ENCODE measurements at places on chromosomes 16 and 17.

- no peak for DNase-seq
Observed at GRCh38 chr17:64686705-64687104, 24.6 kb upstream of the SMURF2 start.

DNA sequence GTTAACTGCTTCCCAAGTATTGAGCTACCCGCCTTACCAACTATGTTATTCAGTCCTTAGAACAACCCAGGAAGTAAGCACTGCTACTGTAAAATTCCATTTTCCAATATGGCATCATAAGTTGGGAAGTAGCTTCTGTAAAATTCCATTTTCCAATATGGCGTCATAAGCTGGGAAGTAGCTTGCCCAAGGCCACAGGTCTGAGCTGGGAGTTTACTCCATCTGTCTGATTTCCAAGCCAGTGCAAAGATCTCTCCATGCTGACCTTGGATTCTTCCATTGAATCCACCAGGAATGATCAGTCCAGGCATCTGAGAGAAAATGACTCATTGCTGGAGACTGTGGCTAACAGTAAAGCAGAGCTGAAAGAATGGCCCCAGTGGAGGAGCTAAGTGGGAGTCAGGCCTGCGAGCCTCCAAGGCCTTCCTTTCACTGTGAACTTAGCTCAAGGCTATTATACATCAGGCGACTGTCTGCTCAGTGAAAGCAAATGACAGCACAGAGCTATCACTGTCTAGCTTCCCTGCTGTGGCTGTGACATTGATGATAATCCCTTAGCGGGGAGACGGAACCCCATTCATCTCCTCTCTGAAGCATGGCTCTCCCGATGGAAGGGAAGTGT lies 430.4 kb downstream of the HAPSTR1 start:
- no peak for DNase-seq

GRCh38 chr16:52453644-52454043 lies 93.3 kb downstream of the TOX3 start:
- no peak for DNase-seq

DNA sequence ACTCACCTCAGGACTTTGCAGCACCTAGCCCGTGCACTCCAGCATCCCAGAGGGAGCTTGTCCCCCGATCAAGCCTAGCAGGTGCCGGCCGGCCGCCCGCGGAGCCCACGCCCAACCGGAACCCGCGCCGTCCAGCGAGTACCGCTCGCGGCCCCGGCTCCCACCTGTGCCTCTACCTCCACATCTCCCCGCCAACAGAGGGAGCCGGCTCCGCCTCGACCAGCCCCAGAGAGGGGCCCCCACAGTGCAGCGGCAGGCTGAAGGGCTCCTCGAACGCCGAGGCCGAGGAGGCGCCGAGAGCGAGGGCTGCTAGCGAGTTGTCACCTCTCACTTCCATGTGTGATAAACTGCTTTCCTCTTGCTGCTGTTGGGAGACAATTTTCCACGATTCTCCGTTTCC lies 41.1 kb upstream of the DHRS7B start:
- DNase-seq = no peak

DNA sequence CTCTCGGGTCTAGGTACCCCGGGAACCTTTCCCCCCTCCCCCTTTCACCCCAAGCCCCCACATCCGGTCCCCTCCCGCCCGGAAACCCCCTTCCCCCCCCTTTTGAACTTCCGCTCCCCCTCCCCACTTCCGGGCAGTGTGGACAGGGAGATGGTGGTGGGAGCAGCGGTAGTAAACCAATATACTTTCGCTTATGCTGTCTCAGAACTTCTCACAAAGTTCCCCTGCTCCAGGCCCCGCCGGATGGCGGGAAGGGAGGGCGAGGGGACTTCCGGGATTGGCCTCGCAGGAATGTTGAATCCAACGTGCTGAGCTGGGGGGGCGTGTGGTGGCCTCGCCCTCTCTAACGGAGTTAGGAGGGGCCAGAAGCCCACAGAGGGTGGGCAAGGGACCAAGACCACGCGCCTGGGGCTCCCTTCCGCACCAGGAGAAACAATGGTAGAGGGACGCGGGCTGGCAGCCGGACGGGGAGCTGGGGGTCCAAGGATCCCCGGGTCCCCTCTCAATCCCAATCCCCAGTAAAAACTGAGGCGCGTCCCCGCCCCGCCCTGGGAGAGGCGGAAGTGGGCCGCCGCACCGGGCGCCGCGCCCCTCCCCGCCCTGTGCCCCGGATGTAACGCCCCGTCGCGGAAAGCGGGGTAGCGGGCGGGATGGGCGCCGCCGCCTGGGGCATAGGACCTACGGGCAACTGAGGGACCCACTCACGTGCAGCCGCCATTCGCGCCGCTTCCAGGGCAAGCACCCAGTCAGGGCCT lies 742 bp downstream of the PFN1 start:
- no peak for DNase-seq

- no peak for DNase-seq
Observed at GRCh38 chr16:31452631-31453106, 6.6 kb upstream of the ARMC5 start.

DNA sequence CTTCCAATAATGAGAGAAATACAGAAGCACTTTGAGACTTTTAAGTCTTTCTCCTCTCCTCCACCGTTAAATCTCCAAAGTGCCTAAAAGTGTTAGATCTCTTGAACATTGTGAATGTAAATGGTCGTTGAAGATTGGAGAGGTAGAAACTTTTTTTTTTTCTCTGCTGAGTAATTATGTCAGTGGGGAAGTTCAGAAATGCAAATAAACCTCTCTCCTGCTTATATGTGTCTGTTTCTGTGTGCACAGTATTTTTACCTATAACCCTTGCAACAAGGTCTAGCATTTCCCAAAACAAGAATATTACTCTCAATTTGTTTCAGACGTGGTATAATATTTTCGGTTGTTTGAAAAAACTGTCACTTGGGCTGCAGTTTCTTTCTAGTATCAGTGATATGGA lies 833.6 kb upstream of the CDH8 start:
- DNase-seq = no peak

DNA sequence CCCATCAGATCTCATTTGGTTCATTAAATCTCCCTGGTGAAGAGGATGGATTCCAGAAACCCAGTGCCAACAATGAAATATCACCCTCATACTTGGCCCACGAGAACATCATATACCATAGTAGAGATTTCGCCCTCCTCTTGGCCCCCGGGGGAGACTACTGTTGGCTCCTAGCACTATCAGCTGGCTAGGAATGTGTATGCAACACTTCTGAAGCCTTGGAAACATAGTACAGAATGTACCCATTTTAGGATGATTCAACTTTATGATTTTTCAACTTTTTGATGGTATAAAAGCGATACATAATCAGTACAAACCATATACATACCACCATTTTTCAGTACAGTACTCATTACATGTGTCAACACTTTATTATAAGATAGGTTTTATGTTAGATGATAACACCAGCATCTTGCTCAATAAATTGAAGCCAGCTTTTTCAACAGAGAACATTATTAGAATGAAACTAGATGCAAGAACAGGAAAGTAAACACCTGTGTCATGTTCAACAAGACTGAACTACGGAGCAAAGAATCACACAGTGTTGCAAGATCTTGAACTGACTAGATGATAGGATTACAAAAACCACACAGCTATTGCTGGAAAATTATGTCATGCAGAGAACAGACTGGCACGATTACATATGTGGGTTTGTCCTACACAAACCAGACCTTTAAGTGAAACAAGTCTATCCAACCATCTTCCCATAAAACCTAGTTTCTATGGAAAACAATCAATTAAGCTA lies 17.2 kb downstream of the RSL1D1 start:
- no peak for DNase-seq

GRCh38 chr16:29737713-29738112 lies 8.1 kb downstream of the C16orf54 start:
- DNase-seq = no peak

DNA sequence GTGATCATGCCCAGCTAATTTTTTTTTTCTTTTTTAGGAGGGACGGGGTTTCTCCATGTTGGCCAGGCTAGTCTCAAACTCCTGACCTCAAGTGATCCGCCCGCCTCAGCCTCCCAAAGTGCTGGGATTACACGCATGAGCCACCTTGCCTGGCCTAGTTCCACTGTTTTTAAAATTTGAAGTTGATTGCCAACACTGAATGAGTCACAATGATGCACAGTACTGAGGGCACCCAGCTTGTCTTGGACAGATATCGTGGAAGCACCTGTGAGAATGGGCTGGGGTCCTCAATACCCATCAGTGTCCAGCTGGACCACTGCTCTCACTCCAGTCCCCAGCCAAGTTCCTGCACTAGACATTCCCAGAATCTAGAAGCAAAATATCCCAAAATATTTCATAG lies 2.5 kb downstream of the KNOP1 start:
- no peak for DNase-seq

DNA sequence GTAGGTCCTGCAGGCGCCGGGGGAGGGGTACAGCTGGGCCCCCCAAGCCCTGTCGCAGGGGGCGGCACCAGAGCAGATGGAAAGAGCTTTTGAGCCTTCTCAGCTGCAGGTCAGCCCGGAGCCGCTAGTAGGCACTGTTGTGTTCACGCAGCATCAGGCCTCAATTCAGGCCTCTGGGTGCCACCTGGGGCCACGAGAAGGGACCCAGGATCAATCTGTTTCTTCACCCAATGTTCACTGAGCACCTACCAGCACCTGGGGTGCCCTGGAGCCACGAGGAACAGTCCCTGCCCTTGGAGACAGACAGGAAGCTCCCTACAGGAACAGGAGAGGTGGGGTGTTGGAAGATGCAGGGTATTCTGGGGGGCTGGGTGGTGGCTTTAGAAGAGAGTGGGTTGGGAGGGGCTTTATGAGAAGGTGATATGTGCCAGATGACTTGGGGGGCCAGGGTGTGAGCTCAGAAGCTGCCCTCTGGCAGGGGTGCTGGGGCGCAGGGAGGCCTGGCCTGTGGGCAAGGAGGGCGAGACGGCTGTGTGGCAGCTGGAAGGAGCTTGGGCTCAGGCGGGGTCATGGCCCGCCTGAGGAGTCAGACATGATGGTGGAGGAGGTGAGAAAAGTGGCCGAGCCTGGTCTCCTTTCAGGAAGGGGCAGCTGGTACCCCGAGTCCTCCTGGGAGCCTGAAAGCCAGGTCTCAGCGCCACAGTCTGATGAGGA lies 121.9 kb upstream of the GSE1 start:
- no peak for DNase-seq

GRCh38 chr16:19835196-19835595 lies 49.5 kb downstream of the GPRC5B start:
- no peak for DNase-seq

DNA sequence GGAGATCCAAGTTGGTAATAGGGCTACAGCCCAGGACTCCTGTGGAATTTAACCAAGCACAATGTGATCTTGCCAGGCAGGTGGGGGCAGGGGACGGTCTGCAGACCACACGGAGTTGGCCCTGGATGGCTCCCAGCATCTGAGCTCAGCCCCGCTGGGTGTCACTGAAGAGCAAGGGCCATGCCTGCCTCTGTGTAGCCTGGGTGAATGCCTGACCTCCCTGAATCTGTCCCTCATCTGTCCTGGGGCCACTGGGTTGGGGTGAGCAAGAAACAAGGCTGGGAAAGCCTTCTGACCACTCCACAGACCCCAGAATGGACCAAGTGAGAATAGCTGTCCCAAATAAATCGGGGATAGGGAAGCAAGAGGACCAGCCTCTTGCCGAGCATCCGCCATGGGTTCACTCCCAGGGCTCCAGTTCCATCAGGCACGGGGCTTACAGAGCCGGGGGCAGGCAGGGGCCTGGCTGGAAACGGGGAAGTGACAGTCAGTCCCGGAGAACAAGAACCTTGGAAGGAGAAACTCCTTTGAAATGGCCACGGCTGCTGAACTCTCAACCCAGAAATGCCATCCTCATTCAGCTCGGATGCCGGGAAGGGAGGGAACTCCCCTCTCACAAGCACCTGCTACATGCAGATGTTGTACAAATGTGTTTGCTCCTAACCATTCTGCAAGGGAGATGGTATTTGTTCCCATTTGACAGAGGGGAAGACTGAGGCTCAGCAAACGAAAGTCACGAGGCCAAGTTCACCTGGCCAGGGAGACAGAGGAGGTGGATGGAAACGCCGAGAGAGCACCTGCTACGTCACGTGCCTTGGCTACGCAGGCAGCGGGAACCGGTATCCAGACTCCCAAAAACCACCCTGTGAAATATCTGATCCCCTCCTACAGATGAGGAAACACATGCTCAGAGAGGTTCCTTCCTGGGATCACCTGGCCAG lies 50.0 kb downstream of the RMI2 start:
- DNase-seq = no peak

DNA sequence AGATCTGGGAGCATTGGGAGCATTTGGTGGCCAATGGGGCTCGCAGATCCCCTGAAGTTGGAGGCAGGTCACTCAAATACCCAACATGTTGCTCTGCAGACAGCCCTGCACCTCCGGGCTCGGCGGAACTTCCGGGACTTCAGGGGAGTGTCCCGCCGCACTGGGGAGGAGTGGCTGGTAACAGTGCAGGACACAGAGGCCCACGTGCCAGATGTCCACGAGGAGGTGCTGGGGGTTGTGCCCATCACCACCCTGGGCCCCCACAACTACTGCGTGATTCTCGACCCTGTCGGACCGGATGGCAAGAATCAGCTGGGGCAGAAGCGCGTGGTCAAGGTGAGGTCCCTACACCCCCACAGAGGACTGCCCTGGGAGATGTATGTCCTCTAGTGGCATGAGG lies 16.4 kb downstream of the MVP start:
- no peak for DNase-seq

DNA sequence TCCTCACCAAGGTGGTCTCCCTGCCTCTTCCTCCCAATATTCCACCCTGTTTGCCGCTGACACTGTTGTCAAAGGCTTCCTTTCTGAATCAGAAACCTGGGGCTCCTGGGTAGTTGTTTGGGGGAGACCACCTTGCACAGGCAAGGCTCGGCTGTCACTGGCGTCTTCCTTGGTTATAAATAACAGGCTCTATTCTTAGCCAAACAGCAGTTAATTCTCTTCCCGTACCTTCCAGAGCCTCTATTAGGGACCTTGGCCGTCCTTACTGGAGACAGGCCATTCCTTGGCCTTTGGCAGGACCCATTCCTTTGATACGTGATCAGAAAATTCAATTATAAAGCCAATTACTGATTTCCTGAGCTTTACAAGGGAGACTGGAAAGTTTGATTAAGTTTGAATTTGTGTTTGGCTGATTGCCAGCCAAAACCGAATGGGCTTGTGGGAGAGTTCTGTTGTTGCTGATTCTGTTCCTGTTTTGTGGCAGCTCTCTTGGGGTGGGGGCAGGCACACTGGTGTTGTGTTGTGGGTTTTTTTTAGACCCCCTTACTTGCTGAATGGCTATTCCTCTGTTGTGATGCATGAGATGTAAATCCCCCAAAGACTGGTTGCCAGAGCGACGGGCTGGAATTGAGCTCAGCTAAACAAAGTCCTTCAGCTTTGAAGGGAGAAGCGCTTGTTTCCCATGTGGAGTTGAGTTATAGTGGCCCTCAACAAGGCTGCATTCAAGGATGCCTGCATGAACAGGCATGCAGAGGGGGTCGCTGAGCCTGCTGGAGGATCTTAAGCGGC lies 104.6 kb downstream of the GNAO1 start:
- no peak for DNase-seq

- no peak for DNase-seq
Observed at GRCh38 chr16:81582655-81583441, 138.2 kb downstream of the CMIP start.

- DNase-seq = no peak
Observed at GRCh38 chr17:19705771-19706770, 10.3 kb downstream of the SLC47A2 start.

GRCh38 chr17:42422412-42422957 lies 571 bp downstream of the CAVIN1 start:
- DNase-seq = no peak
